Stimulated activated CD8-positive, alpha-beta memory T cell treated with anti-CD3 and anti-CD28 coated beads, Interleukin-7, amount 100 ng/mL, for 48 hours (primary cell): ENCODE measurements at places on chromosomes 11 and 22.

- no peak for DNase-seq
Measured at GRCh38 chr11:74269161-74269811, 42.2 kb downstream of the P4HA3 start.

DNA sequence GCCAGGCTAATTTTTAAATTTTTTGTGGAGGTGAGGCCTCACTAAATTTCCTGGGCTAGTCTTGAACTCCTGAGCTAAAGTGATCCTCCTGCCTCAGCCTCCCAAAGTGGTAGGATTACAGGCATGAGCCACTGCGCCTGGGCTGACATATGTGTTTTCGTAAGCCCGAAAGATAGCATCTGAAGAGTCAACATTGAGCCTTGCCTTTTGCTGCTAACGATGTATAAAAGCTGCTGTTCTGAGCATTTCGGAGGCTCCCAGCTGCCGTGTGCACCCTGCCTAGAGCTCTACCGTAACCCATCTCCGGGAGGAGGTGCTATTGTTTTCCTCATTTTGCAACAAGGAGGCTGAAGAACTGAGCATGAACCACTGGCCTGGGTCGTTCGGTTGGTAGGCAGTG is 18.1 kb upstream of the PPP6R3 start:
- DNase-seq: no peak

- DNase-seq: no peak
Measured at GRCh38 chr11:43632181-43632580, 48.4 kb upstream of the HSD17B12 start.

DNA sequence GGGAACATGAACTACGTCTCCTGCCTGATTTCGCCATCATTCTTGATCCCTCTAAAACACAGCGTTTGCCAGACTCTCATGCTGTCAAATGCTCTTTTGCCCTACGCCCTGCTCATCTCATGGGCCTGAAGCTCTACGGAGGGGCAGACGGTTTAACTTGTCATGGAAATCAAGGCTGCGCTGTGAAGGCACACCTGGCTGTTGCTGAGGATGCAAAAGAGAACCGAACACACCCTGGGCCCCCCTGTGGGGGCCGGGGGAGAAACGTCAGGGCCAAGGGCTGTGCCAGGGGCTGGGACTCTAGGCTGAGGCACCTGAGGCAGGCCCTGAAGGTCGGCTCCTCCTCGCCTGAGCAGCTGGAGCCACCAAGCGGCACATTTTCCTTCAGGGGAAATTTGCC is 957.2 kb downstream of the BRD1 start:
- DNase-seq: no peak

DNA sequence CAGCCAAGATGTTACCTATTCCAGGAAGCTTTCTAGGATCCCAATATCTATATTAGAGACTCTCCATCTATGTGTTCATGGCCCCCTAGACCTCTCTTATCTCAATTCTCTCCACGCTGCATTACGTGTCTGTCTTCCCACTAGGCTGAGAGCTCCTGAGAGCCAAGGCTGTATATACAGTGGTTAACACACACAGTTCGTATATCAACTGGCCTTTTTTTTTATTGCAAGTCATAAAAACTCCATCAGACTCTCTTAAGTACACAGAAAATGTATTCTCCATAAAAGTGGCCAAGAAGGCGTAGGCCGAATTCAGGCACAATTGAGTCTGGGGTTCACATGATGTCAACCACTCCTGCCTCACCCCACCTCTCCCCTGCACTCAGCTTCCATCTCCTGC is 115.9 kb downstream of the TRIM29 start:
- DNase-seq: no peak
